GM03348 (cell line): ENCODE measurements at places on chromosomes 2 and 18.
A peak's percentile ranks its signal among the peaks of the same experiment; 100 is the strongest.

GRCh38 chr2:19114754-19115231 is 243.6 kb downstream of the OSR1 start:
- peak; percentile 49 for DNase-seq

DNA sequence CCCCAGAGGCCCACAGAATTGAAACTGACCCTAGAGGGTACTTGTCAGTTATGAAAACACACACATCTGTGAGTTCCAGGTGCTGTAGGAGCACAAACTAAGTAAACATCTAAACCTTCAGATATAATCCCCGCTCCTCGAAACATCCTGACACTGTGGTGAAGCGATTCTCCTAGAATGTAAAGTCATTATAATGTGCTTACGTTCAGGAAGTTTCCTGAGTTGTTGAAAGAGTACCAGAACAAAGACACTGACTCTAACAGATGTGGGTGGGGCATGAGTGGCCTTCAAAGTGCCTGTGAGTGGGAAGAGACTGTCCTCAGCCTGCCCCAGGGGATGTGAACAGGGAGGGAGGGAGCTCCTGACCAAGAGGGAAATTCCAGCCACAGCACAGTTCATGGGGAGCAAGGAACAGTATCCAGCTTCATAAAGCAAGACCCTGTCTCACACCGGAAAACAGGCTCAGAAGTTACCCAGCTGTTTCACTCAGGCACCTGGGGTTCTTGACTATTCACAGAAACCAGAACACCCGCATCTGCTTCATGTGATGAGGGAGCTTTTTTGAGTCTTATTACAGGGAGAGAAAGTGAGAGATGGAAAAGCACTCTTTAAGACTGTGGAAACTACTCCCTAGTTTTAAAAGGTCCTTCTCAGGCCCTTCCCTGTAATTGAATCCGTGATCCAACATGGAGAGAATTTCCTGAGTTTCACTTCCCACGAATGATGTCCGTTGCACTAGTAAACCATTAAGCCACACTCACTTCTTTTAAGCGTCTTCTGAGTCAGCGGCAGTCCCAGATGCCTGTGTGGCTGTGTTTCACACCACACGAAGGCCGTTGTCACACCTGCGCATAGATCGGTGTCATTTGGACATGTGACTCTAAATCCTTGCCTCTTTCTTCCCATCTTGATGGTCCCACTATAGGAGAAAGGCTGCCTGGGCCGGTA is 88.6 kb upstream of the EML6 start:
- peak; percentile 45 for DNase-seq

DNA sequence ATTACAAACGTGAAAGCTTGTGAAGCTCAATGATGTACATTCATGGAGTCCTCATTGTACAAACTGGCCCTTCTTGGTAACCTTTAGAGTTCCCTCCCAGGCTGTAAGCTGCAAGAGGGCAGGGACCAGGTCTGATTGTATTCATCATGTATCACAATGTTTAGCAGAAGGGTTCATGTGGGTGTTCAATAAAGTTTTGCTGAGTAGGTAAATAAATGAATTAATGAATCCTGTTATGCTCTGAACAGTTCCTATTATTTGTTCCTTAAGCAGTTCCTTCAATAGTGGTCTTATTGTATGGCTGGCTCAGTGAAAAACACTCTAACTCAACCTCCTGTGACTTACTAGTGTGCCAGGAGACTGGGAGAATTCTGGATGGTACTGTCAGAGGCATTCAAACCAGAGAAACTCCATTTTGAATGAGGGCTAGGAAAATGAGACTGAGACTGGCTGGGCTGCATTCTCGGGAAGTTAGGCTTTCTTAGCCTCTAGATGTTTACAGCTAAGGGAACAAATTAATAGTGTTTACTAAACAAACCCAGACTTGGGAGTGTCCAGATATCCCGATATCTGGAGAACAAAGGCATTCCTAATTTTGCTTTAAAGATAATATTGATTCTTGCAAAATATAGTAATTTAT is 1.8 kb upstream of the ACVR1 start:
- DNase-seq = no peak

DNA sequence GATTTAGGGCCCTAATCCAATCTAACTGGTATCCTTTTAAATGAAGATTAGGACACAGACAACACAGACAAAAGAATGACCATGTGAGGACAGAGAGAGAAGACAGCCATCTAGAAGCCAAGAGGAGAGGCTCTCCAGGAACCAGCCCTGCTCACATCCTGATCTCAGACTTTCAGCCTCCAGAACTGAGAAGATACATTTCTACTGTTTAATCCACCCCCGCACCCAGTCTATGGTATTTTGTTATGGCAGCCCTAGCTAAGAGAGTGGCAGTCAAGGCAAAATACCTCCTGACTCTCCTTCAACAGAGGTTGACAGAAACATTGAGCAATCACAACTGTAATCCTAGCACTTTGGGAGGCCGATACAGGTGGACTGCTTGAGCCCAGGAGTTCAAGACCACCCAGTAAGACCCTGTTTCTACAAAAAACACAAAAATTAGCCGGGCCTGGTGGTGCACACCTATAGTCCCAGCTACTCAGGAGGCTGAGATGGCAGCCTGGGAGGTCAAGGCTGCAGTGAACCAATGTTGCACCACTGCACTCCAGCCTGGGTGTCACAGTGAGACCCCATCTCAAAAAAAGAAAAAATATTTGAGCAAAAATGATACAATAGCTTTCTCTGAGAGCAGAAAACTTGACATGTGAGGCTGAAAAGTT is 34.7 kb downstream of the WDR33 start:
- no peak for DNase-seq

GRCh38 chr2:186575302-186575701 is 14.6 kb upstream of the ITGAV start:
- peak; percentile 90 for DNase-seq

- DNase-seq = no peak
These were observed 115.6 kb downstream of the SCN3A start for GRCh38 chr2:165087933-165088901.

DNA sequence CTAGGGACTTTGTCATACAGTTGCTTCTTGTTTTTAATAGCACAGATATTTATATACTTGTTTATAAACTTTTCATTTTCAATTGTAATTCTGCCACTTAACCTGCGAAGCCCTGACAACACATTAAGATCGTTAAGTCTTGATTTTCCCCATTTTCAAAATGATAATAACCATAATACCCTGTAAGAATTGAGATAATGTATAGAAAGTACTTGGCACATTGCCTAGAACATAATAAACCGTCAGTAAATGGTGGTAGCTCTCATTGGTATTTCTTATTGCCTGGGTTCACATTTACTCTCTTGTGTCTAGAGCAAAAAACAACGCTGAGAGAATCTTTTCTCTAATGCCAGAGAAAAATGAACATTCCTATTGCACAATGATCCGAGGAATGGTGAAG is 18.6 kb downstream of the PTCD3 start:
- no peak for DNase-seq

DNA sequence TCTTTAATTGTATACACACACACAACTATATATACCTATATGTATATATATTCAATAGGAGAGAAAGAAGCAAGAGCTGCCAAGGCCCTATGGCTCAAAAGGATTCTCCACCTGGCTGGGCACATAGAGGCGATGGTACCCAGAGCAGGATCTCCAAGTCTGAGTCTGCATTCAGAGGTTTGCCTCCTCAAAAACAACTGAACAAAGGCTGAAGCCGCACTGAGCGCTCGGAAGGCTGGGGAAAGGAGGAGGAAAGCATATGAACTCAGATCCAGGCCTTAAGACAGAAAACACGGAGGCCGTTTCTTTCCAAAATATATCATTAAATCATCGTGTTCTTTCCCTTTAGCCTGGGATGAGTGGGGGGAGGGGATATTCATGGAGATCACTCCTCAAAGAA is 3.6 kb downstream of the HOXD12 start:
- DNase-seq = no peak
